ENCODE measurements at places on chromosomes 4 and X.

- DNase-seq, result no peak
Measured at GRCh38 chr4:156790866-156791265, 180.7 kb downstream of the PDGFC start.

- DNase-seq, result no peak
Measured at GRCh38 chr4:184362396-184362795, 112.0 kb downstream of the IRF2 start.

GRCh38 chr4:143337600-143338287 is 1.1 kb downstream of the GAB1 start:
- no peak for DNase-seq

DNA sequence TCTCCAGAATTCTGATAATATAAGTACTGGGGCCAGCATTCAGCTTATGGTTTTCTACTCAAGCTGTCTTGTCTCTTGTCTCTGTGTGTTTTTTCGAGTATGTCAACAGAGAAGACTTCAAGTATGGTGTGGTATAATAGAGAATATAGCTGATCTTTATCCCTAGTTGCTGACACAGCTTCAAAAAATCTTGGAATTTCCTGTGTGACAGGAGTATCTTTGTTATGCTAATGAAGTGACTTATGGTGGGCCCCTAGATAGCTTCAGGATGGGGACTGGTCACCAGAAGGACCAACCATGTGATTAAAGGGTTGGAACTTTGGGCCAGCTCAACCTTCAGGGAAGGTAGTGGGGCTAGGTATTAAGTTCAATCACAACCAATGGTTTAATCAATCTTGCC is 2.9 kb downstream of the GPRASP3 start:
- no peak for DNase-seq

DNA sequence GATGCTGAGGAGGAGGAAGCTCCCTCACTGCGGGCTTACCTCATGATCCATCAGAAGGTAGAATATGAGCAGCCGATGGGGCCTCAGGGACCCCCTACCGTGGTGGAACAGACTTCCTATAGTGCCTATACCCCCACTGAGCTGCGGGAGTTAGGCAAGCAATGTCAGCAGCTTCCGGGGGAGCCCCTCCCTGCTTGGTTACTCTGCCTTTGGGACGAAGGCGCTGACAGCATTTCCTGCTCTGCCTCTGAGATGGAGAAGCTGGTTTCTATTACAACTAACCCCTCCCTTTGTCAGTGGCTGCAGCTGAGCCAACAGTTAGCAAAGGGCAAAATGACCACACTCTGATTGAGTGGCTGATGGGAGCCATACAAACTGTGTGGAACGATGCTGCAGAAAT is 430.7 kb downstream of the IDS start:
- DNase-seq, result no peak

GRCh38 chrX:24186986-24187385 is 37.5 kb downstream of the ZFX start:
- no peak for DNase-seq

DNA sequence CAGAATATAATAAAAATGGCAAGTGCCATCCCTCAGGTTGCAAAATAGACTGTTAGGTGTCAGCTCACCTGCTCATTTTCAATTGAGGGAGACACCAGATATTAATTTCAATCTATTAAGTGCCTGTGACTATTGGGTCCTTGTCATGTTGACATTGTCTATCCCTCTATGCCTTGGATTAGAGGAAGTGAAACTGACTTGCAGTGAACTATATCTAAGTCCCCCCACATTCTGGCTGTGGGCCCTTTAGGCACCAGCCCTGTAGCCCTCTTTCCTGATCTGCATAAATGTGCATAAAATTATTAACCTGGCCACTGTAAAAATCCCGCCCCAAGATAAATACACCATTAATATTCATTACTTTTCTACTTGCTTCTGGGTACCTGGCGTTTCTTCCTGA is 293.0 kb upstream of the CLNK start:
- DNase-seq, result no peak

DNA sequence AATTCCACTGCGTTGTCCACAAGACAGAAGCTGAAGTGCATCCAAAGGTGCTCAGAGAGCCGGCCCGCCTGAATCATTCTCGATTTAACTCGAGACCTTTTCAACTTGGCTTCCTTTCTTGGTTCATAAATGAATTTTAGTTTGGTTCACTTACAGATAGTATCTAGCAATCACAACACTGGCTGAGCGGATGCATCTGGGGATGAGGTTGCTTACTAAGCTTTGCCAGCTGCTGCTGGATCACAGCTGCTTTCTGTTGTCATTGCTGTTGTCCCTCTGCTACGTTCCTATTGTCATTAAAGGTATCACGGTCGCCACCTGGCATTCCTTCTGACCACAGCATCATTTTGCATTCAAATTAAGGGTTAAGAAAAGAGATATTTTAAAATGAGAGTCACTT is 115.5 kb downstream of the NFKB1 start:
- DNase-seq, result no peak

DNA sequence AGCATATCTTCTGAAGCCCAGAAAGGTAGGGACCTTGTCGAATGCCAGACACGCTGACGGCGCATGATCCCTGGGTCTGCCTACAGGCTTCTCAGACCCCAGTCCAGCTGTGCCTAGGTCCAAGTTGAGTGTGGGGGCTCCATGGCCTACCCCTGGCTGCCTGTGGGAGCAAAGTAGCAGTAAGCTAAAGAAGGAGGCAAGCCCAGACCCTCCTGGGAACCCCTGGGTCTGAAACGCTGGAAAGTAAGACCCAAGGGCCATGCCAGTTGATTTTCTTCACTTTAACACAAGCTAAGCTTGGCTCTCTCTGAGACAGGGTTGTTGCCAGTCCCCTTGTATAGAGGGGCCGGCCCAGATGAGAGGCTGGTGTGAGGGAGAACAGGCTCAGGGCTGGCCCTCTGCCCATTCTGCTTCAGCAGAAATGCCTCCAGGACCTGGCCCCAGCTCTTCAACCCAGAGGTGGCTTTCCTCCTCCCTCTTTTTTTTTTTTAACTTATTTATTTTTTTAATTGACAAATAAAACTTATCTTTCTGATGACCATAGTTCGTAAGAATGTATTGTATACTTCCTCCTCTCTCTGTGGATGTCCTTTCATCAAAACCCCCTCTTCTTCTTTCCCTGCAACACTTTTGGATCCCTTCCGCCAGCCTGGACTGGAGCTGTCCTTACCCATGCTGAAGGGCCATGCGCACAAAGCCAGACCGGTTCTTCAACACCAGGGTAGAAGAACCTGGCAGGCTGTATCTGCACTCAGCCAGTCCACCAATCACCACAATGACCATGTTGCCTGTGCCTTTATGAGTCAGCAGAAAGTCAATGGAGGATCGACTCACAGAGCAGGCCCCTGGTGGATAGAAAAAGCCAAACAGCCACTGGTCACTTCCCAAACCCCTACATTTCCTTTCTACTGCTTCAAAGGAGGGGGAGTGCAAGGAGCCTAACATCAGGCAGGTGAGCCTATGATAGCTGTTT is 7.1 kb downstream of the AWAT2 start:
- DNase-seq, result no peak

- no peak for DNase-seq
Measured at GRCh38 chrX:154714925-154715324, 36.0 kb downstream of the GAB3 start.

DNA sequence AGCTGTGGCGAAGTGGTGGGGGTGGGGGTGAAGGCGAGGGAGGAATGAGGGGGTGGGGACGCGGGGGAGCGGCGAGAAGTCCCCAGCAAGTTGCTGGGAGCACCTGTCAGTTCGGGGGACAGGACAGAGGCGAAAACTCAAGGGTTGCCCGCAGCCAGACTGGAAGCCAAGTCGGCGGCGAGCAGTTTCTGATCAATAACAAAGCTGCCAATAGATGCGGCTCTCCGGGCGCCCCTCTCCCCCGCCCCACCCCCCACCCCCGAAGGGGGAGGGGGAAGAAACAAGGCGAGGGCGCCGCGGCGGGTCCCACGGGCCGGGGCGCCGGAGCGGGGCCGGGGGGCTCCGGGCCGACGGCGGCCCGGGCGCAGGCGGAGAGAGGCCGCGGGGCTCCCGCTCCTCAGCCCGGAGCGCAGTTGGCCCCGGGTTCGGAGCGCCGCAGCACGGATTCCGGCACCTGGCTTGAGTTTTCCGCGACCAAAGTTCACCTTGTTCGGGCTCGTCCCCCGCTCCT is 379 bp downstream of the PDGFC start:
- no peak for DNase-seq

- no peak for DNase-seq
Measured at GRCh38 chrX:47200385-47201150, 6.9 kb downstream of the UBA1 start.

DNA sequence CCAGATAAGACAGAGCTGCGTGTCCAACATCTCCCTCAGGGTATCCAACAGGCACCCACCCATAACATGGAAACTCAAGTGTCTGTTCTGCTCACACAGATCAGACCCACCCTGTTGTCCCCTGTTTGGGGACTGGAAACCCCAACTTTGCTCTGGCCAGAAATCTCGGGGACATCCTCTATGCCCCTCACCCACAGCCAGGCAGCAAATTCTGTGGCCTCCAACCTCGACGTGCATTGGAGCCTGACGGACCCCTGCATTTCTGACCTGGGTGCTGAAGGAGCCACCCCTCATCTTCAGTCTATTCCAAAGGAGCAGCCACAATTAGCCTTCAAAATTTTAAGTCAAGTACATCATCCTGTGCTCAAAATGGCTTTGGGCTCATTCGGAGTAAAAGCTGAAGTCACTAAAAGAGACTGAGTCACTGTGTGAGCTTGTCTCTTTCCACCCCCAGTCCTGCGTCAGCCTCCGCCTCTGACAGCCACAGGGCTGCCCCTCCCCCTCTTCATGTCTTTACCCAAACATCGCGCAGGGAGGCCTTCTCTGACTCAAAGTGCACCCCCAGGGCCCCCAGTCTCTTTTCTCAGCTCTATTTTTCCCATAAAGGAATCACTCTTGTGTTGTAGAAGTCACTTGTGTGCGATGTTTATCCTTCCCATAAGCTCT is 24.4 kb upstream of the PDE6B start:
- DNase-seq, result no peak

DNA sequence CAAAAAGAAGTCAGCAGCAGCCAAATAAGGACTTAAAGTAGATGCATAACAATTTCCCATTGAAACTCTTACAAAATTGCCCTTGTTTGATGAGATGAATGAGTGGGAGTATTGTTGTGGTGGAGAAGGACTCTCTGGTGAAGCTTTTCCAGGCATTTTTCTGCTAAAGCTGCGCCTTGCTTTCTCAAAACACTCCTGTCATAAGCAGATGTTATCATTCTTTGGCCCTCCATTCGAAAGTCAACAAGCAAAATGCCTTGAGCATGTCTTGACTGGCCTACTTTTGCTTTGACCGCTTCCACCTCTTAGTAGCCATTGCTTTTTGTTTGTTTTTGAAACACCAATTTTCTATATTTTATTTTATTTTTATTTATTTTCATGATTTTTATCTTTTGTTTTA is 340.9 kb upstream of the FGF13 start:
- no peak for DNase-seq

DNA sequence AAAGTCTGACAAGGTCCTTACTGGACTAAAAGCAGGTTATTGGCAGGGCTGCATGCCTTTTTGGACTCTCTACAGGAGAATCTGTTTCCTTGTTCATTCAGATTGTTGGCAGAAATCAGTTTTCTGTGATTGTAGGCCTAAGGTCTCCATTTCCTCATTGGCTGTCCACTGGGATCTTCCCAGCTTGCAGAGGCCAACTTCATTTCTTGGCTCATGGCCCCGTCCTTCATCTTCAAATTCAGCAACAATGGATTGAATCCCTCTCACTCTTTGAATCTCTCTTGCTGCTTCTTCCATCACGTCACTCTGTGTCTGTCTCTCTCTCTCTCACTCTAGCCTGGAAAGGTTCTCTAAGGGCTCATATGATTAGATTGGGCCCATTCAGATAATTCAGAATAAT is 14.9 kb upstream of the GLUD2 start:
- DNase-seq, result no peak

DNA sequence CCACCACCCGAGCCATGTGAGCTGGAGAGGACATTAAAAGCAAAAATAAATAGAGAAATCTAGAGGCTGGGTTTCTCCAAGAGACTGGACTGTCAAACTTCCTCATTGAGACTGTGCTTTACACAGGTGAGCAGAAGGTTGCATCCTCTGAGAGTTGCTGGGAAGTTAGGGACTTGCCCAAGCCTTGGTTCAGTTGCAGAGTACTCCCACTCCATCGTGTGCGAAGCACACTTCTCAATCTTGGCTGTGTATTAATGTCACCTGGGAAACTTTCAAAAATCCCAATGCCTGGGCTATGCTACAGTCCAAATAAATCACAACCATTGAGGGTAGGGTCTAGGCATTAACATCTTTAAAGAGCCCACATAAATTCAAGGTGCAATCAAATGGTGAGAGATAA is 89.2 kb downstream of the ZNF330 start:
- no peak for DNase-seq

- DNase-seq, result no peak
Measured at GRCh38 chr4:1206299-1207156, 34.1 kb upstream of the SPON2 start.

GRCh38 chr4:13866881-13867280 is 239.4 kb upstream of the BOD1L1 start:
- no peak for DNase-seq

- DNase-seq, result no peak
Measured at GRCh38 chrX:40079572-40079971, 18.2 kb downstream of the BCOR start.

DNA sequence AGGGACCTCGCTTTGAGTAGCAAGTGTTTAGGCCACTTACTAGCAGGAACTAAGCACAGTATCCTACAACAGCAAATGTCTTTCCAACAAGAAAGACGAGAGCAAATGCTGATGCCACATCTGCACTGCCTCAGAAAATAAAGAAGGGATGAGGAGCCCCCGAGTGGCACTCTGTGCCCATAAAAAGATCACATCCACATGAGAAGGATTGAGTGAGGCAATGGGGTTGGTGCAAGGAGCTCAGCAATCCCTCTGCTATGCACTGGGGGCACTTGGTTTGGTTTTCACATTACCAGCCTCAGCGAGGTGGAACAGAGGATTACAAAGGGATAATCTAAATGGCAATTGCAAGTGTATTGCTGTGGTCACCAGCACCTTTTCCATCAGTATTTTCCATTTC is 252.8 kb upstream of the SLC7A11 start:
- DNase-seq, result no peak

DNA sequence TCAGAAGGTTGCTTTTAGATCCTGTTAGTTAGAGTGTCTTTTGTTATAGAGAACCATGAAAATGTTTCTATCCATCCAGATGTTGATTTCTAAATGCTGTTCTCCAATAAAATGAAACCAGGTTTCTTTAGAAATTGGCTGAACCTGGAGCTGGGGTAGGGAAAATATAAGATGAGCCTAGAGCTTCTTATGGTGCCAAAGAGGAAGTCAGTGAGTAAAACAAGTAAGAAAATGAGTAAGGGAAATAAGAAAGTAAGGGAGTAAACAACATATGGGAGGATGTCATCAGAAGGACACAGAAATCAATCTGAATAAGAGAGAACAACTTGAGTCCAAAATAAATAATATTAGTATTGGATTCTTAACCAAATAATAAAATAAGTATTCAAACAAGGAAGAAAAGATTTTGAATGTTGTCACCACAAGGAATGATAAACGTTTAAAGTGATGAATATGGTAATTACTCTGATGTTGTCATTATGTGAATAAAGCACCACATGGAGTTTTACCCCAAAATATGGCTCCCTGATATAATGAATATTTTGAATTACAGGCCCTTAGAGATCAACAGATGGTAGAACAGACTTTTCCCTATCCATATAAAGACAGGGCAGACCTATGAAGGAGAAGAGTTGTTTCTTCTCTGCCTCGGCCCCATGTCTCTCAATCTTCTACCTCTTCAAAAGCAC is 506.1 kb downstream of the IL15 start:
- DNase-seq, result no peak

- DNase-seq, result no peak
Measured at GRCh38 chr4:68995292-68995691, 43.7 kb upstream of the UGT2A3 start.

All from NCI-H1930 (cell line).